ENCODE measurements at places on chromosomes 6 and 20.
A peak's percentile ranks its signal among the peaks of the same experiment; 100 is the strongest.

DNA sequence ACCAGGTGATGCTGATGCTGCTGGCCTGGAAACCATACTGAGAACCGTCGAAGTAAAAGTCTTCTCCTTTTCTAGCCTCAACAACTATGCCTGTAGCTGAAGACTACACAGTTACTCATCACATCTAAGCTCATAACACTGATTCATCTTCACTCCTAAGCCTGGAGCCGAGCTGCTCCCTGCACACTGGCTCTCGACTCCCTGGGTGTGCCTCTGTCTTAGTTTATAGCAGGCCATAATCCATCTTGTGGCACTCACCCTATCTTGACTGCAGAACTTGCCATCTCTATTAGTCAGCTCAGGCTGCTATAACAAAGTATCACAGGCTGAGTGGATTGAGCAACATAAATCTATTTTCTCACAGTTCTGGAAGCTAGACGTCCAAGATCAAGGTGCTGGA lies 191.0 kb downstream of the UNC5CL start:
- no peak for DNase-seq

DNA sequence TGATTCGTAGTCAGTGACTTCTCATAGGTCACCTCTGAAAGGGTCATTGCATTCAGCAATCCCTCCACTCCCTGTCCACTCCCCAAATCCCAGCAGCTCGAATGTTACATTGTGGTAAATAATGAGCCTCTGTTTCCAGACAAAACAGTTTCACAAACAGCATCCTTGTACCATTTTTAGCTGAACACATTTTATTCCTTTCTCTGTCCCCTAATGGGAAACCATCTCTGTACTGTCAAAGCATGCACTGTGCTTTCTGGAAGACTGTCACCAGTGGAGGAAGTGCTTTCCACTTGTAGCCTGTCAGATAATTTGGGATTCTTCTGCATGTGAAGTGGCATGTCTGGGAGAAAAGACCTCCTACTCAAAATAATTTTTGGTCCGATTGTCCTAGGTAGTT lies 82.0 kb downstream of the SLC35F1 start:
- no peak for DNase-seq

DNA sequence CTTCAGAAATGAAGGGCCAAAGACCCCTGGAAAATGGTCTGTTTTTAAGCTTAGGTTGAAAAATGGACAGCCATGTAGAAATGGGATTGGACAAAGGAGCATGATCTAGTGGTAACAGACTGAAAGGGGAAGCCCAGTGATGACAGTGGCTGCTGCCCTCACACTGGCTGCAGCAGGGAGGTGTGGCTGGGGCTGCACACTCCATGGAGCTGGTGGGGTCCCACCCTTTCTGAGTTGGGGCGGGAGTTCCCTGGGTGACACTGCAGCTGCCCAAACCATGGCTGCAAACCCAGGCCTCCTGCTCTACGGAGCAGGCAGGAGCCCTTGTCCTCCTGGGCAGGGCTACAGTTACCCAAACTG lies 8.5 kb upstream of the PACSIN1 start:
- no peak for DNase-seq

GRCh38 chr20:46694484-46694883 lies 5.2 kb upstream of the TP53RK start:
- DNase-seq = peak; percentile 37

- no peak for DNase-seq
These were observed 73.0 kb upstream of the HMGN3 start for GRCh38 chr6:79307321-79308036.

DNA sequence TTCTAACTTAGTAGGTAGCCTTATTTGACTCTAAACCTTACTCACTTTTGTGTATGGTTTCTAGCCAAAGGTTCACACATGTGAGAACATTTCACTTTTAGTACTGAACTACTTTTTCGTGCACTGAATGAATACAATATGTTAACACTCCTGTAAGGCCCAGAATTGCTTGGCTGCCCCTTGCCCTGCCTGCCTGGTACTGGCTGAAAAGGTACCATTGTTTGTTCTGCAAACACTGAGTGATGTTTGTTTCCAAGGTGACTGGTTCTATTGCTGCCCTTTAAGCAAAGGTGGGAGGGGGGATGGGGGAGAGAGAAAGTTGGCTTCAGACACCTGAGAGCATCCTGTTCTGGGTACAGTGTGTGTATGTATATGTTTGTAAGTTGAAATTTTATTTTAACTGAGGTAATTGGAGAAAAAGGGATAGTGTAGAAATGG lies 31.2 kb downstream of the RREB1 start:
- DNase-seq = no peak

DNA sequence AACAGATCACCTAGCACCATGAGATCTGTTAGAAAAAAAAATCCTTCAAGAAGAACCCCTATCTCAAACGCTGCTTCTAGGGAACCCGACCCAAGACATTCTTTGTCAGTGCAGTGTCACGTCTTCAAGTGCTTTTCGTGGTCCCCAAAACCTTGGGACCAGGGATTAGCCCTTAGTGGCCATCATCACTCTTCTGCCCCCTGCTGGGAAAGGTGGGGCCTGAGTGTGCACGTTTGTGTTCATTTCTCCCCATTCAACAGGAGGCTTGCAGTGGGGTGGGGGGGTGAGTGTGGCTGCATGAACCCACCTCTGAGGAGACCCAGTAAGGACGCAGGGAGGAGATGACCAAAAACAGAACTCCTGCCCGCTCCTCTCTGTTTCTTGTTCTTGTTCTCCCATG lies 218.2 kb upstream of the RNF24 start:
- no peak for DNase-seq

- DNase-seq = no peak
These were observed 11.2 kb downstream of the RNGTT start for GRCh38 chr6:88952065-88952704.

DNA sequence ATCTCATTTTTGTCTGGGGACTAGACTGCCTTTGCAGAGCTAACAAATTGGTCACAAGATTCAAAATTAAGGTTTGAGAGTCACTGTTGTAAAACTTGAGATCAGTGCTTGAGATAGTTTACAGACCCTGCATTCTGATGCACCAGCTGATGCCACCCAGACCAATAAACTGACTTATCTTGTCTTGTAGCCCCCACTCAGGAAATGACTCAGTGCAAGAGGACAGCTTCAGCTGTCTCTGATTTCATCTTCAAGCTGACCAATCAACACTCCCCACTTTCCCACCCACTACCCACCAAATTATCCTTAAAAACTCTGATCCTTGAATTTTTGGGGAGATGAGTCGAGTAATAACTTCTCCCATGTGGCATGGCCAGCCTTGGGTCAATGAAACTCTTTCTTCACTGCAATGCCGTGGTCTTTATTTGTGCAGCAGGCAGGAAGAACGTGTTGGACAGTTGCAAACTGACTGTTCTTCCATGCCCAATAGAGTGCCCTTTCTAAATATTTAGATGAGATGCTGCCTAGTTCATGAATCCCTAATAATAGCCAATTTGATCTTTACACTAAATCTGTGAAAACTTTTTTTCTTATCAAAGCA lies 48.3 kb upstream of the PROKR2 start:
- DNase-seq = no peak

DNA sequence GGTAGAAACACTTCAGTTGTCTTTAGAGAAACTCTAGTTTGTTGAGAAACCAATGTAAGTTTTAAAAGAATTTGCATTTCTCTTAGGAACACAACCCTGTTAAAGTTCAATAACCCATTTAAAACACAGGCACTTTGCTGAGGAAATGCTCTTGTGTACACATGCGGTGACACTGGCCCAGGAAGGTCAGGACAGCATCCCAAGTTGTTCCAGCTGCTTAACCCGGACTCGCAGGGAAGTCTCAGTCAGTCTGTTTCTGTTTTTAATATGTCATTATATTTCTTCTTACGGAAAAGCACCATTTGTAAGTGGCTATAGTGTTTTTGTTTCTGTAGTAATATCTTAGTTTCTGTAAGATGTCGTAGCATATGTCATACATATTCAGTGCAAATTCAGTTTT lies 36.9 kb downstream of the RIN2 start:
- DNase-seq = no peak

DNA sequence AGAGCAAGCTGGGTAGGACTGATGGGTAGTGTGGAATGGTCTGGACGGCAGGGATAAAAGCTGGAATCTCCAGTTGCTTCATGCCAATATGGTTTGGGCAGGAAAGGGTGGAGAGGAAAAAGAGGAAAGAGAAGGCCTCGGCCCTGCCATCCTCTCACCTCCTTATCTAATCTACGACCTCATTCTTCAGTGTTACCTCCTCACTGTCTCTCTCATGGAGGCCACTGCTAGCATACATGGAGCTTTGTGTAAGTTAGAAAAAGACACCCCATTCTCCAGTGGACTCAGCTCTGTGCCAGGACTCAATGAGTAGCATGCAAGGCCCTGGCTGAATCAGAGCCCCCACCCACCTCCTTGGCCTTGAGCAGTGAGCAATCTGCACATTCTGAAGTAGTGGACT lies 6.1 kb upstream of the ARID1B start:
- DNase-seq = no peak

GRCh38 chr6:67300430-67301040 lies 1334.5 kb upstream of the ADGRB3 start:
- DNase-seq = no peak

- DNase-seq = peak; percentile 90
These were observed at the start of gene EZR for GRCh38 chr6:158819213-158819976. Gene EZR (minus strand): TSS chr6:158819368. CDS start chr6:158818093, 1,275 bp downstream.

- DNase-seq = no peak
These were observed 17.1 kb upstream of the SNTA1 start for GRCh38 chr20:33460711-33461110.

- no peak for DNase-seq
These were observed 161.8 kb downstream of the IBTK start for GRCh38 chr6:82085701-82086100.

DNA sequence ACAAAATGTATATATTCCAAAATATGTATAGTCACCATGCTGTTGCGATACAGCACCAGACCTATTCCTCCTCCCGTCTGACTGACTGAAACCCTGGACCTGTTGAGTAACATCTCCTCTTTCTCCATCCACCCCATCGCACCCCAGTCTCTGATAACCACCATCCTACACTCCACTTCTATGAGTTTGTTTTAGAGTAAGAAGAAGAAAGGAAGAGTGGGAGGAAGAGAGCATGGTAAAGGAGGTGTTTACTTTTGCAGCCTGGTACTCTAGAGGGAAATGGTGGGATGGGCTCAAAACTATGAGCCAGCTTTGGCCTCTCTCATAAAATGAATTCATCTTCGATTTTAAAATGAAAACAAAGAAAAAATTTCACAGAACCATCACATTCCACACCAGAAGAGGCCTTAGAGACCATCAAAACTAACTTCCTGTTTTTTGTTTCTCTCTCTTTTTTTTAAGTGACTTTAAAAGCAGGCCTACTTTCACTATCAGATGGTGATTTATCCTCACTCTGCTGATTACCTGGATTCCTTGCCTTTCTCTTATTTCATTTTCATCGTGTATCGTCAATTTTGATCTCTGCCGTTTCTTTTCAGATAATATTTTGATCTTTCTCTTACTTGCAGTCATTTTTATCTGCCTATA lies 16.8 kb upstream of the FUCA2 start:
- DNase-seq = no peak

DNA sequence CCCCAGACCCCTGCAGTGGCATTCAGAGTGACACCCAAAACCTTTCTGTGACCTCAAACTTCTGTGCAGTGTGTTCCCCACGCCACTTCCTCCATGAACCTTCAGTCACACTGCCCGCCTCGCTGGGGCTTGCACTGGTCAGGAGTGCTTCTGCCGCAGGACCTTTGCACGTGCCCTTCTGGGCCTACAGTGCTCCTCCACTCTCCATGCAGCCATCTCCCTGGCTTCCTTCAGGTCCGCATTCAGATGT lies 27.1 kb downstream of the SYNJ2 start:
- DNase-seq = no peak

- DNase-seq = no peak
These were observed 2.1 kb downstream of the DNMT3B start for GRCh38 chr20:32764005-32764960.

DNA sequence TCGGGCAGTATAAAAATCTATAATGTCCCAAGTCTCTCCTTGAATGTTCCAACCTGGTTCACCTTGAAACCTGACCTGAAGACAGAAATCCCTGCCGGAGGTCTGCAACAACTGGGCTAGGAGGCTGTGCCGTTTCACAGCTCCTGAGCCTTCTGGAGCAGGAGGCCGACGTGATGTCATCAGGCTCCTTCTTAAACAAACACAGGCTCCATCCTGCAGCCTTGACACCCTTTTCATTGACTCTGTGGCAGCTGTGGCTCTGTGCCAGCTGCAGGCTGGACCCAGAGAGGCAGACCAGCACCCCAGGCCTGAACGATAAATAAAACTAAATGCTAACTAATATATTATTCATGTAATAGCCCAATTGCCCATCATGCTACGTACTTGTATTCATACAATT lies 483.9 kb downstream of the CD83 start:
- DNase-seq = no peak

DNA sequence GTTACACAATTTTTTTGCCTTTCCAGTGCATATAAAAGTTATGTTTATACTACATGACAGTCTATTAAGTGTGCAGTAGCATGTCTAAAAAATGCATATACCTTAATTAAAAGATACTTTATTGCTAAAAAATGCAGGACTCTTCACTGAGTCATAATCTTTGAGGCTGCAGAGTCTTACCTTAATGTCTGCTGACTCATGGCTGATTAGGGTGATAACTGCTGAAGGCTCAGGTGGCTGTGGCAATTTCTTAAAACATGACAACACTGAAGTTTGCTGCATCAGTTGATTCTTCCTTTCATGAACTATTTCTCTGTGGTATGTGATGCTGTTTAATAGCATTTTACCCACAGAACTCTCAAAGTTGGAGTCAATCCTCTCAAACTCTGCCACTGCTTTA lies 19.1 kb downstream of the ZSCAN23 start:
- DNase-seq = no peak

GRCh38 chr6:42047213-42047590 lies 3.1 kb upstream of the TAF8 start:
- DNase-seq = no peak

- no peak for DNase-seq
These were observed at the start of gene TPBG for GRCh38 chr6:82363428-82364086. Gene TPBG (plus strand): TSS chr6:82363817. CDS start chr6:82364962, 1,145 bp downstream.

DNA sequence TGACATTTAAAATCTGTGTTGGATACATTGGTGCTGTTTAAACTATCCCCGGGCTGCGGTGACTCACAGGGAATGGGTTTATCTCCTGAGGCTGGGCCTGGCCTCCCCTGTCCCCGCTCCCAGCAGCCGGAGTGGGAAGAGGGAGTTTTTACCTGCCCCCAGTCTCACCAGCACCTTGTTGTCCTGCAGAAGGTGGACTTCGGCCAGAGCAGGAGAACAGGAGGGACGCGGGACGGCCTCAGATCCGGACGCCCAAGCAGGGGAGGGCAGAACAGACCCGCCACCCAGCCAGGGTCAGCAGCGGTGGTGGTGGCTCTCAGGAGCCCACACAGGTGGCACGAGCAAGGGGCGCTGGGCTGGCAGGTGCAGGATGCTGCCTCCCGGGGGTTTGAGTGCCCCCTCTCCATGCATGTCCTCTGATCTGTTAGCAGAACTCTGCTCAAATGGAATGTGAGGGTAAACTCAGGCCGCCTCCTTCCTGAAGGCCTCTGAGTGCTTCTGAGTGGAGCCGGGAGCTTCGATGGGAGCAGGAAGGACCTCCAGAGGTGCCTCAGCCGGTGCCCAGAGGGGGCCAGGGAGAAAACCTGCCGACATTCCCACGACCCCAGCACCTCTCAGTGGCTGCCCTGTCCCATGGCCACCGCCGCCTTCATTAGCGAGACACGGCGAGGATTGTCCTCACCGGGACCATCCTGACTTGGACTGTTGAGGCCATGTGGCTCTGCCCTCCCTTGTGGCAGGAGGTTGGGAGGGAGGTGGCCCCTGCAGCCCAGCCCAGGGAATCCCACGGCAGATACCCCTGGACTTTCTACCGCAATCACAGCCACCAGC lies 43.4 kb upstream of the MRGBP start:
- DNase-seq = no peak
